Transverse colon (tissue), 4 donors: ENCODE measurements at places on chromosomes 12 and 14. TPM values are rescaled to one million over a fixed set of nuclear protein-coding genes. Genes with fewer than 3 reads are reported as not detected.

CFAP251 gene
- not detected for total RNA-seq

LRRIQ1 gene
- not detected for total RNA-seq

GRCh38 chr12:79690142-79690637 is 574 bp downstream of the PAWR start:
- no peak for DNase-seq

- no peak for DNase-seq
Observed at GRCh38 chr12:124588751-124589267, 21.4 kb upstream of the NCOR2 start.

RILPL2 gene
- total RNA-seq, result 1.5 TPM

- DNase-seq, result no peak
Observed at GRCh38 chr14:50354527-50354926, 42.2 kb downstream of the CDKL1 start.

DNA sequence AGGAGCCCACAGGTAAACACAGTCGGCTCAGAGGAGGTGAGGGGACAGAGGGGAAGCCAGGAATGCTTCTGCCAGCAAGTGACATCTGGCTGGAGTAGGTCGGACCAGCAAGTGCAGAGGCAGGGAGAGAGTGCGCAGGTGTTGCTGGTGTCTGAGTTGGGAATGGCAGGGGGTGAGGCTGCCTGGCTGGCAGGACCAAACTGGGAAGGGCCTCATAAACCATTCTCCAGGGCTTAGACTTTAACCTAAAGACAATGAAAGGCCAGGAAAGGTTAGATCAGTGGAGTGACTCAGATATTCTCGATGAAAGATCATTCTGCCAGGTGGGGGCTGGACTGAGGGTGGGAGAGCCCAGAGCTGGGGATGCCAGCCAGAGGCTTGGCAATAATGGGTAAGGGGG is 66.4 kb downstream of the ITPK1 start:
- peak; percentile 88 for DNase-seq

- DNase-seq, result no peak
Observed at GRCh38 chr14:94364037-94364436, 24.4 kb downstream of the SERPINA1 start.

DNA sequence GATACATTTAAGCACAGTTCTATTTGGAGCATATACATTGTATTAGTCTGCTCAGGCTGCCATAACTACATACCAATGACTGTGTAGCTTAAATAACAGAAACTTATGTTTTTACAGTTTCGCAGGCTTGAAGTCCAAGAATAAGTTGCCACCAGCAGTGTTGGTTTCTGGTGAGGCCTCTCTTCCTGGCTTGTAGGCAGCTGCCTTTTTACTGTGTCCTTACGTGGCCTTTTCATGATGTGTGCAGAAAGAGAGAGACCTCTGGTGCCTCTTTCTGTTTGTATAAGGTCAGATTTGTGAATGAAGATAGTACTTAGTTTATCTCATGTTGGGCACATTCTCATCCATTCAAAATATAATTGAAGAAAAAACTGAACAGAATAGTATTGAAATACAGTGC is 636.6 kb downstream of the FLRT2 start:
- DNase-seq, result no peak

MYH7 gene
- not detected for total RNA-seq

DAO gene
- 3.7 TPM for total RNA-seq

DNA sequence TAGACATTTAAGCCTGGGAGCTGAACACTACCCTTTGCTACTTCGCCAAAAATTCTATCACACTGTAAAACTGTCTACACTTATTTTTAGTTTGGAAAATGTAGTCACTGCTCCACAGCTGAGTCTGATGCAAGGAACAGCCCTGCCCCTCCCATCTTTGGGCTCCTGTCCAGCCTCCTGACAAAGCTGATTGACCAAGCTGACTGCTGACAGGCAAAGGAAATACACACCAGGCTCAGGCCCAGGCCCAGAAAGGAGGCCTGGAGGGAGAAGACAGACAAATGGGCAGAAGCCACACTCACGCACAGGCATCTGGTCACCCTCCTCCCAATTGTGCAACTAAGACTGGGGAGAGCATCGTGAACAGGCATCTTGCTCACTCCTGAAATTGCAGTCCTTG is 55.3 kb downstream of the ISCA2 start:
- no peak for DNase-seq

- no peak for DNase-seq
Observed at GRCh38 chr12:117570608-117571007, 209.2 kb upstream of the NOS1 start.

DNA sequence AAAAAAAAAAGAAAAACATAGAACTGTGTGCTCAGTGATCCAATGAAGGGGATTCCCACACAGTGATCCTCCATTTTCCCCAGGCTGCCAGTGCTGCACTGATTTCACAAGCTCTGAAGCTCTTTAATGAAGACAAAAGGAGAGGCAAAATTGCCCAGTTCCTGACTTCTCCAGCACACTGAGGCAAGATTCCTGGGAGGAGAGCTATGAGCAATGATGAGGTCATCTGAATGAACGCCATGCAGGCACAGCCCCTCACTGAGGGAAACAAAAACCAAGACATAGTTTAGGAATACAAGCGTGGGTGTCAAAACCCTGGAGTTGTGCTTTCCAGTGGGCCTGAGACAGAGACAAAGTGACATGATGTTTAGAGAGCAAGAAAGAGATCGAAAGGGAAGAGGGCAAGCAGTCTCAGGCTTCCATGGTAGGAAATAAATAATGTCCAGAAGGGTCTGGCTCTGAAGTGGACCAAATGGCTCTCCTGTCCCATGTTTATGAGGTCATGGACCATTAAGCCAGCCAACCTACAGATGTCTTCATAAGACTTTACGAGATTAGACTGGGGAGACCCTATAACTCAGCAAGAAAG is 40.9 kb upstream of the SMUG1 start:
- no peak for DNase-seq

DNA sequence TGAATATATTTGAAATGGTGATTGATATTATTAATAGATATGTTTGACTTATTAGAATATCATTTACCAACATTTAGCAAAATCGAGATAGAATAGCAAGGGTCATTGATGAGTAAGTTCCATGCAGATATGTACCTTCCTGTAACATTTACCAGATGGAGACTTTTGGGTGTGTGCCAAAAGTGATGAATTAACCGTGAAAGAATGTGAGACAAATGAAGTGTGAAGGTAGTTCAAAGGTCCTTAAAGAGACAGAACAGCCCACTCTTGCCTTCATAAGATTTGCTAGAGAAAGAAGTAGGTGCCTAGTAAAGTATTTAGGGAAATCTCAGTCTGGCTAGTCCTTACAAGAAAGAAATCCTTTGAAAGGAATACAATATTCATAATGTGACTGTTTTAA is 45.5 kb downstream of the FGD4 start:
- DNase-seq, result no peak

- no peak for DNase-seq
Observed at GRCh38 chr12:110199339-110200123, 75.4 kb downstream of the IFT81 start.

DNA sequence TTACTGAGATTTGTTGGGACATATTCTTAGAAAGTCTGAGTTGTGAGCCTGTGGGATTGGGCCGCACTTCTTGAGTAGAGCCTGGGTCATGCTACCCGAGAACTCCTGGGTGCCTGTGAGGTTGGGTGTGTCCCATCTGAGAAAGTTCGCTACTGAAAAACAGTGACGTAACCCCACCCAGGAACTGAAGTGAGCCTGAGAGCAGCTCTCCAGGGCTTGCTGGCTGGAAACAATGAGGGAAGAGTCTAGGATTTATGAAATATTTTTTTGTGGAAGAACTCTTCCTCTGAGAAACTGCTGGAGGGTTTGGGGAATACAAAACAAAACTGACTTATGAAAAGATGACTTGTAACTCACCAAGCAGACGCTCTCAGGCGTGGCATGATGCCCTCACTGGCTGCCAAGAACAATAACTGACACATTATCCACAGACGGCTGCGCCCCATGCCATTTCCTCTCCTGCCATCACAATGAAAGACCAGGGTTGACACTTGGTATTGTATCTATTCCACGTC is 69.2 kb downstream of the RASSF3 start:
- DNase-seq, result peak; percentile 81

DNA sequence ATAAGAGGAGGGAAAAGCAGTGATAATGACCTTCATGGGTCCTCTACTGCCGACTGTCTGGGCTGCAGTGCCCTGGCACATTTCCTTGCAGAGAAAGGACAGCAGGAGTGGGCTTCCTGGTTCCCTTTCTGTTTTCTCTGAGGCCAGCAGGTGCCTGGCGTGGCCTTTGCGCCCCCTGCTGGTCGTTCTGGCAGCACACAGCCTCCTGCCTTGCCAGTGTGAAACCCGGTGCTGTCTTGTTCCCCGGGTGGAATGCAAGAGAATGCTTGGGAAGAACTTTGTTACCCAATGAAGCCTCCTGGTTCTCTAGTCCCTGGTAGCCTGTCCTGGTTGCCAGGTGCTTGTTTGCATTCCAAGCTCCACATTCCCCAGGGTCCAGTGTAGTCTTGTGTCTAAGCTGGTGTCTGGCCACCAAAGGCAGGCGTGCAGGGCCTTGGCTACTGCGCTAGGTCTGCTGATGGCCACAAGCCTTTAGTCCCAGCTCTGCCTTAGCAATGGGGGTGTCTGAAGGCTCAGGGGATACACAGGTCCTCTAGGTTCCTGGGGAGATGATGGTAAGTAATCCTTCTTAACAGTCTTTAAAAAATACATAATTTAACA is 1392.4 kb upstream of the TMEM132C start:
- DNase-seq, result peak; percentile 62

DNA sequence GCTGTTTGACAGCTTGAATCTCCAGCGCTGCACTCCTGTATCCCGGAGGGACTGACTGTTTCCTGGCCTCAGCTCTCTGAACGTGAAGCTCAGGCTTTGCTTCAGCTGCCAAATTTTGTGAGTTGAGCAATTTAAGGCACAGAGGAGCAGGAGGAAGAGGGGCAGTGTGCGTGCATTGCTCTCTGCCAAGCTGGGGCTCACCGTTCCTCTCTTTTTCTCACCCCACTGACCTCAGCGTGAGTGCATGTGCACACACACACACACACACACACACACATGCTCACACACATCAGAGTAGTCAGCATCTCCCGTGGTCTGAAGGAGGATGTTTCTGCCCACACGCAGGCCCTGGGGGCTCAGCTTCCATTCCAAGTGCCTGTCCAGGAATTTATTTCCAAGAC is 27.8 kb upstream of the BDKRB2 start:
- no peak for DNase-seq

- DNase-seq, result no peak
Observed at GRCh38 chr12:6072302-6072752, 52.1 kb downstream of the VWF start.

DNA sequence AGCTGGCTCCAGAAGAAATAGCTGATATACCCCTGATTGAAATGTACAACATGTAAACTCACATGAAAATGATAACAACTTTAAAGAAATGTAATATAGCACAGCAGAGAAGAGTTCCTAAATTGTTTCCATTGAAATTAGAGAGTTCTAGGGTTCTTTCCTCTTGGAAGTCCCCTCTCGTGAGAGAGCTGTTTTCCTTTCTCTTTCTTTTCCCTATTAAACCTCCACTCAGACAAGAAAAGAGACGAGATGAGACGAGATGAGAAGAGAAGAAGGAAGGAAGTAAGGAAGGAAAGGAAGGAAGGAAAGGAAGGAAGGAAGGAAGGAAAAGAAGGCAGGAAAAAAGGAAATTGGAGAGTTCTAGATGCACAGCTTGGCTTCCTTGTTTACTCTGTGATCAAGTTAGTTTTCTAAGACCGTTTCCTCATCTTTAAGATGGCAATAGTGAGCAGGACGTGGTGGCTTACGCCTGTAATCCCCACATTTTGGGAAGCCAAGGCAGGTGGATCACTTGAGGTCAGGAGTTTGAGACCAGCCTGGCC is 11.9 kb downstream of the DRAM1 start:
- DNase-seq, result no peak

- DNase-seq, result peak; percentile 15
Observed at GRCh38 chr12:46342562-46343033, 30.0 kb downstream of the SLC38A2 start.

GRCh38 chr12:91980389-91980821 is 165.2 kb downstream of the BTG1 start:
- no peak for DNase-seq

LRP1-AS gene
- total RNA-seq, result not detected

- no peak for DNase-seq
Observed at GRCh38 chr12:51661836-51662235, 70.8 kb downstream of the SCN8A start.

DNA sequence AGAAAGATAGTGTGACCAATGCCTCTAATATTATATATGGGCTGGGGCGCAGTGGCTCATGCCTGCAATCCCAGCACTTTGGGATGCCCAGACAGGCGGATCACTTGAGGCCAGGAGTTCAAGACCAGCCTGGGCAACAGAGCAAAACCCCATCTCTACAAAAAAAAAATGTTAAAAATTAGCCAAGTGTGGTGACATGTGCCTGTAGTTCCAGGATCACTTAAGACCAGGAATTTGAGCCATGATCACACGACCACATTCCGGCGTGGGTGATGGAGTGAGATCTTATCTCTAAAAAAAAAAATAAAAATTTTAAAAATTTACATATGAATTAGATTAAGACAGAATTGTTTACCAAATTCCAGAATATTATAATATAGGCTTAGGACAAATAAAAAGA is 12.0 kb downstream of the TM7SF3 start:
- DNase-seq, result no peak

DNA sequence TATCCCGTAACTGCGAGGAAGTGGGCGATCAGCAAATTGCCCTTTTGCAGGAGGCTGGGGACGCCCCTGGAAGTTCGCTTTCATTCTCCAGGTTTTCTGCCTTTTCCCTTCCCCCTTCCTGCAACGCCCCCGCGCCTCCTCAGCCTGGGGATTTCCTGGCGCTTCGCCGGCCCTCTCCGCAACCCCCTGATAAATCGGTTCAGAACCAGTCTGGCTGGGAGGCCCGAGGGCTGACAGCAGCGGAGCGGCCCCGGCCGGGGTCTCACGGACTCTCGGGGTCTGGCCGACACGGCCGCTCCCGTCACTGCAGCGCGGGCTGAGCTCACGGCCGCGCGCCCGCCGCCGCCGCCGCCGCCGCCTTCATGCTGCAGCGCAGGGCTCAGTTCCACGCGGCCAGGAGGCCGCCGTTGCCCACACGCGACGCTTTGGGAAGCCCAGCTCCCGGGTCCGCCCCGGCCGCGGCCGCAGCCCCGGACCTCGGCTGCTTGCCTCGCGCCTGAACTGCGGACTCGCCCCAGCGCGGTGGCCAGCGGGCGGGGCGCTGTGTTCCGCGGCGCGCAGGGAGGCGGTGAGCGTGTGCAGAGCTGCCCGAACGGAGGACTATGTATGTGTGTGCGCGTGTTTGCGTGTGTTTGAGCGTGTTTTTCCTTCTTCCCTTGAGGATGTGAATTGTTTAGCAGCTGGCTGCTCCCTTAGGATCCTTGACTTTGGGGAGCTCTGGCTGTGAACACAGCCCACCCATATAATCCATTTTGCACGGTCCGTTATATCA is at the start of gene LRFN5:
TSS of gene LRFN5 (plus strand) at position 345 of the 772 bp plus-strand sequence.
- no peak for DNase-seq
